ENCODE measurements at places on chromosomes 1 and 21. TPM values are rescaled to one million over a fixed set of nuclear protein-coding genes. Genes with fewer than 3 reads are reported as not detected.

DNA sequence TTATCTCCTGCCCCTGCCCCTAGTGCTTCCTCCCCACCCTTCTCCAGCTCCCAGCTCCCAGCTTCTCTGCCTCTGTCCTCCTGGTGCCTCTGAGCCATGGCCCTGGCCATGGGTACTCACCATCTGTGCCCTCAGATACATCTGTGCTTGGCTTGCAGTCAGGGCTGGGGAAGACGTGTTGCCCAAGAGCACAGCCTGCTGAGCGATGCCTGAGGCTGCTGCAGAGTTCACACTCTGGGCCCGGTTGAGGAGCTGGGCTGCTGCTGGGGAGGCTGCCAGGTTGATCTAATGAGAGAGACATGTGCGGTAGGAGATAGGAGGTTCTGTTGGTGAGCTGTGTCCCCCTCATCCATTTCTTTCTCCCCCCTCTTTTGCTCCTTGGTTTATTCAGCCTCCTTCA is 49.4 kb upstream of the A3GALT2 start:
- no peak for DNase-seq

DNA sequence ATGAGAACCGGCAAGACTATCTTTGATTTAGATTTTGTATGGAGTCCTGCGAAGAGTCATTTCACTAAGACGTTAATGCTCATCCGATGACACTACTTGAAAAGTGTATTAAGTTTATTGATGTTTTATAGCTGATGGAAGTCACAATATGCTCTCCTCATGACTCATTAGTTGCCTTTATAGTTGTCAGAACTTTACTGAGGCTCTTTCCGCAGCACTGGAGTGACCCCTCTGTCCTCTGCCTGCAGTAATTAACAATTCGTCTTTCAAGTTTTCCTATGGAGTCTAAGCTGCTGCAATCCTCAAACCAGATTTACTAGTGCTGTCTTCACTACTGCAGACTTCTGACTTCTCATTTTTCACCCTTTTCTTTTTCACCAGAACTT is 853 bp downstream of the USP16 start:
- no peak for DNase-seq

DNA sequence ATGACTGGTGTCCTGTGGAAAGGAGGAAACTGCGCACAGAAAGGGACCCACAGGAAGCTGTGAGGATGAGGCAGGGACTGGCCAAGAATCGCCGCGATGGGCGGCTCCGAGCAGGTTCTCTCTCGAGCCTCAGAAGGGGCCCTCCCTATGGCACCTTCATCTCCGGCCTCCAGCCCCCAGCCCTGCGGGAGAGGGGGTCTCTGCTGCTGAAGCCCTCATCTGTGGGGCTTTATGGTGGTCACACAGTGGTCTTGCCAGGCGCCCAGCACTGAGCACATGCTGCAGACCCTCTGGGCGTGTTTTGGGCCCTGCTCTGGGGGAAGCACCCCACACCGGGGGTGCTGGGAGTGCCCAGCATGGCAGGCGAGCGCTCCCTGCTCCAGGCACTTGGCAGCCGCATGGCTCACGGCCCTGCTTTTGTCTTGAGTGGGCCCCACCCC is 86.6 kb upstream of the ACTRT2 start:
- DNase-seq, result no peak

DNA sequence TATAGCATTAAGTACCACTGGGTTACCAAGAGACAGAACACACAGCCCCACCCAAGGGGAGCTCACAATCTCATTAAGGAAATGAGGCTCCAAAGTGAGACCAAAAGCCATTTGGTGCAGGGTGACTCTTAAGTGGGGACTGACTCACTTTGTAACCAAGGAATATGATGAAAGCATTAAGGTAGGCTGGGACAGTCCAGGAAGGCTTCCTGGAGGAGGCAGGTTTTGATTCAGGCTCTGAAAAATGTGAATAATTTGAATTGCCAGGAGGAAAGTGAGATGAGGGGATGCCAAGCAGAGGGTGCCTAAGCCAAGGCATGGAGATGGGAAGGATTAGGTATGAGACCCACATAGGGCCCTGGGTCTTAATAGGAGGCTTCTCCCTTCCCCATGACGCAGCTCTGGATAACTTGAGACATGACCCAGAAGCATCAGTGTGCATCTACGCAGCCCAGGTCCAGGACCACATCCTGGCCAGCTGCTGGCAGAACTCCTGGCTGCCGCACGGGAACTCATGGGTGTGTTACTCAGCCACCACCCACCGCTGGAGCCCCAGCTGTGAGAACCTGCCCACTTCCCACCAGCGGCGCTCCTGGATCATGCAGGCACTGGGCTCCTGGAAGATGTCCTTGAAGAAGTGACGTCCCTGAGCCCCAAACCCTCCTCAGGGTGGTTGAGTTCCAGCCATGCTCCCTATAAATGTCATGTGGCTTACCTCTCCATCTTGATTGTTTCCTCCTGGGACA is 5.9 kb upstream of the TTC4 start:
- DNase-seq, result no peak

DNA sequence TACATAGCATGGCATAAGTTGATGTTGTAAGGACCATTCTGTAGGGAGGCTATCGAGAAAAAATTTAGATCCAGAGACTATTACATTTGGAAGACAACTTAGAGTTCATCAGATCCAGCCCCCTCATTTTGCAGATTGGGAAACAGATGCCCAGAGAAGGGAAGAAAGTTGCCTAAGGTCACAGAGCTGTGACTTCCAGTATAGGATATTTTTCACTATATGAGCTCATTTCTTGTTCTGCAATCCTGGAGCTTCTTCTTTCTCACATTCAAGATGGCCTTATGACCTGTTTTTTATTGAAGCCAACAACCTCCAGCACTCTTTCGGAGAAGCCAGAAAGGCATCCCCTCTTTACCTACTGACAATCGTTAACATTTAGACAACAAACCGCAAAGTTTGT is 421.8 kb upstream of the PLXNA2 start:
- DNase-seq, result no peak

Gene CNN3
- 353 TPM for polyA plus RNA-seq

GRCh38 chr1:6009120-6010040 is 17.2 kb upstream of the NPHP4 start:
- no peak for DNase-seq

Data from hindlimb muscle (tissue), 1 donor.